Ureter (tissue), 1 donor: ENCODE measurements at places on chromosomes 7 and 10. TPM values are rescaled to one million over a fixed set of nuclear protein-coding genes. Genes with fewer than 3 reads are reported as not detected.

DNA sequence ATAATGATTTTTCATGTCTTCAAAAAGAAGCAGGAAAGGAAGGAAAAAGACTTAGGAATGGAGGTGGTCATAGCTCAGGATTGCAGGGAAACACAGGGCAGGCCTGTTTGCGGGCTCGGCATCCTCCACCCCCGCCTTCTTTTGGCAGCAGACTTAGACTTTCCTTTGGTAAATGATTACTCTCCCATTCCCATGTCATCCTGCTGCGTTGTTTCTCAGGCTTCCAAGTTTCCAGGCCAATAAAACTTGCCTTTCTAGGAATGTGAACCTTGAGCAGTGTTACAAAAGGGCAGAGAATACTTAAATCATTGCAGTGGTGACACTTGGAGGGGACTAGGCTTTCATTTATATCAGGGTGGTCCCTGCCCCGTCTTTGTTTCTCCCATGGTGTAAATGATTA, 34.0 kb upstream of the DGKB start:
- no peak for DNase-seq

The CUBN gene
- 2.4 TPM for total RNA-seq

GRCh38 chr7:23955600-23956149, 245.7 kb downstream of the STK31 start:
- DNase-seq, result no peak

DNA sequence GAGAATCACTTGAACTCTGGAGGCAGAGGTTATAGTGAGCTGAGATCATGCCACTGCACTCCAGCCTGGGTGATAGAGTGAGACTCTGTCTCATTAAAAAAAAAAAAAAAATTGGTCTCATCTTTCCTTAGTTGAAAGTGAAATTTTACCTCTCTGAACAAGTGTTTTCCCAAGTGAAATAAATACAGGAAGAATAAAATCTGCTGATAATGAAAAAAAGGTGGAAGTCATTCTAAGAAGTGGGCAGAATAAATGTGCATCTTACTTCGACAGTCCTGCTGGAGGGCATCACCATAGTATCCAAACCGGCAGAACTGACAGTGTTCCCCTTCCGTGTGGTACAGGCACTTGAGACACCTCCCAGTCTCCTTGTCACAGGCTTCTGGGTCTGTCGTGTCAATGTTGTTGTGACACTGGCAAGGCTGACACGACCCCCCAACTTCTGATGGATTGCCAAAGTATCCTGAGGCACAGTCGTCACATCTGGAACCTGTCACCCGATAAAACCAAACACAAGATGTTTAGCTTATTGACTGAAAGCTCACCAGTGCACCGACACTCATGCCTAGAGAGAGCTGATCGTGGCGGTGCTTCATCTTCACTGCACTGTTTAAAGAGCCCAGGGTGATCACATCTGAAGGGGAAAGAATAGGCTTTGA, 49.6 kb downstream of the LAMB1 start:
- DNase-seq, result no peak

DNA sequence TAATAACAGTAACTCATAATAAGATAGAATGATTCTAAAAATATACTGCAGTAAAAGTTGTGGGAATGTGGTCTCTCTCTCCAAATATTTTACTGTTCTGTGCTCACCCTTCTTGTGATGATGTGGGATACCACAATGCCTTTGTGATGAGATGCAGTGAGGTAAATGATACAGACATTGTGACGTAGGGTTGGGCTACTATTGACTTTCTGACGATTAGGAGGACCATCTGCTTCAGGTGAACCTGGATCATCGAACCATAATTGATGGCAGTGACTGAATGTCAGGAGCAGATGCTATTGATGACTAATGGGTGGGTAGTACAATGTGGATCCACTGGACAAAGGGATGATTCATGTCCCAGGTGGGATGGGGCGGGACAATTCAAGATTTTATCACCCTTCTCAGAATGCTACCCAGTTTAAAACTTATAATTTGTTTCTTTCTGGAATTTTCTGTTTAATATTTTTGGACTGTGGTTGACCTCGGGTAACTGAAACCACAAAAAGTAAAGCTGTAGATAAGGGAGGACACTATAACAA, 73.9 kb upstream of the ARMC3 start:
- DNase-seq, result no peak

GRCh38 chr10:79162861-79163665, 94.3 kb downstream of the ZMIZ1 start:
- no peak for DNase-seq

- no peak for DNase-seq
Measured at GRCh38 chr10:70362328-70362727, 20.1 kb downstream of the LRRC20 start.

- DNase-seq, result no peak
Measured at GRCh38 chr7:37901890-37902524, 14.6 kb downstream of the SFRP4 start.

DNA sequence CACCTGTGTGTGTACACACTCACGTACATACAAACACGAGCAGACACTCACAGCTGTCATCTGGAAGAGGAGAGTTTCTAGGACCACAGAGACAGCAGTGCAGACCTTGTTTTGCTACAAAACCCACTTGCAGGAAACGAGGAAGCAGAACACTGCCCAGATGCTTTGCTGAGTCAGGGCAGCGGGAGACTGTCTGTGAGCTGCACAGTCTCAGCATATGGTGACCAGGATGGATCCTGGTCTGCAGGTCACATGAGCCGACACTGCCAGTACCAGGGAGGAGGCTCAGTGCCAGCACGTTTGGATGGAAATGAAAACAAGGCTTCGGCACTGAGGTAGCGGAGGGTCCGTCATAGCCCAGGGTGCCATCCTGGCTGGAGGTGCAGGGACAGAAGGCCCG, 117.6 kb upstream of the DPP6 start:
- DNase-seq, result no peak

DNA sequence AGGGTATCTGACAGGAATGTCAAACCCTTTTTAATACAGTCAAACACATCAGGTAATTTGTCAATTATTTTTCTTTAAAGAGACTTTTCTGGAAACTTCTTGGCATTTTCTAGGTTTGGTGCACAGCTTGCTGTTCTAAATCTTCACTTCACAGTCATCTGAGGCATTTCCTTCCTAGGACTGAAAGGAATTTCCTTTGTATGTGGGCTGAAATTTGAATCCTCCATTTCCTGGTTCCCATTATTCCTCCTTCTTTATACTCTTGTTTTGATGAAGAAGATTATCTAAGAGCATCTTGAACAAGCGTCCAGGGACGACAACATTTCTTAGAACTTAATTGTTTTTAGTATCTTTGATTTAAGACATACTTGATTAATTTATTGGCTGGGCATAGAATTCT, 24.9 kb downstream of the CALD1 start:
- no peak for DNase-seq

The IQUB gene
- total RNA-seq, result 1.6 TPM

DNA sequence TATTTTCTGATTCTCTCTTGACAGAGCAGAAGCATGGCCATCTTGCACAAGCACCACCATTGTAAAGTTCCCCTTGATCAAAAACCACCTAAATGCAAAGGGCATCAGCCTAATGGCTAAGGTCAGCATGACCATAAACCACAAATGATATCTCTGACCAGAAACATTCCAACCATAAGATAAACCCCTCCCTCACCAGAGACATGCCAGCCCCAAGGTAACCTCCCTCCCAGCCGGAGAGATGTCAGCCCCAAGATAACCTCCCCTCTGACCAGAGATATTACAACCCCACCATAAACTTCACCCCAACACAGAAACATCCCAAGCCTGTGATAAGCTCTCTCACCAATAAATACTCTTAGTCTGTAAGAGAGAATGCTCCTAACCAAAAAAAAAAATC, 72.1 kb upstream of the CDK1 start:
- no peak for DNase-seq

- no peak for DNase-seq
Measured at GRCh38 chr7:151003572-151003971, 12.8 kb downstream of the NOS3 start.

The ARHGEF35 gene
- total RNA-seq, result 9.7 TPM

The AKR1D1 gene
- not detected for total RNA-seq

DNA sequence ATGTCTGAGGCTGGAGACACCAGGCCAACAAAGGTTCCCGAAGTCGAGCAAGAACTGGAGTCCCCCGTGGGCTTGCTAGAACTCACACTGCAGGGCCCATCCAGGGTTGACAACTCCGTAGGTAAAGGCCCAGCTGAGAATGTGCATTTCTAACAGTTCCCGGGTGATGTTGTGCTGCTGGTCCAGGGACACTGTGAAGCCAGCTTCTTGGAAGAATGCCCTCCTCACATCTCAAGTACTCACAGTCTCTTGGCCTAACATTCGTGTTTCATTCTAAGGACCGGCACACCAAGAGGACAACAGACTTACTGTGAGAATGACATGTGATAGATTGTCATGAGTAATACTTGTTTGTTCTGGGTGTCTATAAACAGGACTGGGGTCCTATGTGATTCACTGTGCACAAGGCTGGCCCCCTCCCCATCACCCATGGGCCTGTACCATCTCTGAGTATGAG, 682.3 kb upstream of the IGFBP3 start:
- DNase-seq, result no peak

DNA sequence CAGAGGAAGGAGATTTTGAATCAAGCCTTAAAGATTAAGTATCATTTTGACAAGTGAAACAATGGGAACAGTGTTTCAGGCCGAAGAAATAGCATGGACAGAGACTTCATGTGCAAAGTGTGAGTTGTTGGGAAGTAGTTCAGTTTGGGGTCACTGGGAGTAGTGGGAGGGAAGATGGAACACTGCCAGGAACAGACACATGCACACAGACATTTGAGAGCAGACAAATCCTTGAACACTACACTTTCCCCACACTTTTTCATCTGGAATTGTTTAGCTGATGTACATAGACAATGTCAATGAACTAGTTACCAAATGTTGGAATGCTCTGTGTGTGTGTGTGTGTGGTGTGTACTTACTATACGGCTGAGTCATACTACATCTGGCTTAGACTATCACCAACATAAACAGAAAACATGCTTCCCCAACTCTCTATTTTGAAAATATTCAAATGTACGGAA, 52.4 kb upstream of the LRRC17 start:
- no peak for DNase-seq

- DNase-seq, result no peak
Measured at GRCh38 chr7:28490831-28491230, 78.5 kb downstream of the CREB5 start.

GRCh38 chr7:44973610-44974401, 5.0 kb downstream of the MYO1G start:
- DNase-seq, result no peak

- no peak for DNase-seq
Measured at GRCh38 chr10:129259128-129259815, 207.8 kb upstream of the MGMT start.

The LLCFC1 gene
- total RNA-seq, result not detected

The GBX1 gene
- not detected for total RNA-seq

DNA sequence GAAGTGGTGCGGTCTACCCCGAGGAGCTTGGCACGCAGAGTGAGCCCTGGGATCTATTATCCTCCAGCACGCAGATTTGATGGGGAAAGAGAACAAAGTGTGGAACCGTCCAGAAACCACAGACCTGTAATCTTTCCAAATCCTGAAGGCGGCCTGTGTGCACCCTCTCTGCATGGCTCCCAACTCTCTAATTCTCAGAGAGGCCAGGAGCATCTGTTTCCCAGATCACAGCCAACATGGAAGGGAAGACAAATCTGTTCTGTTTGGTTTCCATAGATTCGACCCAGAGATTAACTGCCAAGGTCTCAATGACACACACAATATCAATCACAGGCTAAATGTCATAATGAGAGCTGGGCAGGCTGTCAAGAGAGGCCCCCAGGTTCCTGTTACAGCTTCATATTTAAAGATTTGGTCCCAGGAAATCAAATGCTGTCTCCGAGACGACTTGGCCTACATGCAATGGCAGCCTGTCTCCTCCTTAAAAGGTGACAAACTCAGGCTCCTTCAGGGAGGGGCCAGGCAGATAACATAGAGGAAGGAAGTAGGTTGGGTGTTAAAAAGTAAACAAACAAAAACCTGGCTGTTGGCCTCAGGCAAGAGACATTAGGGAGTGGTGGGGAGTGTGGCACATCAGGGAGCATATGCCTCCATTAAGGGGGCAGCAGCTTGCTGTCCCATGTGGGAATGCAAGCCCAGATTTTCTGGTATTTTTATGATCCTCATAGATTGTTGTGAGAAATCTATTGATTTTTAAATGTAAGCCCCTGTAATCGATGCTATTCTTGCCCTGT, 48.8 kb upstream of the SAMD8 start:
- no peak for DNase-seq

- DNase-seq, result no peak
Measured at GRCh38 chr10:66680886-66681285, 244.9 kb upstream of the LRRTM3 start.

- no peak for DNase-seq
Measured at GRCh38 chr7:6315746-6316145, 43.3 kb upstream of the CYTH3 start.

The RET gene
- total RNA-seq, result 0.42 TPM

GRCh38 chr7:152989889-152990380, 230.4 kb downstream of the ACTR3B start:
- DNase-seq, result no peak

The FAM237B gene
- not detected for total RNA-seq

DNA sequence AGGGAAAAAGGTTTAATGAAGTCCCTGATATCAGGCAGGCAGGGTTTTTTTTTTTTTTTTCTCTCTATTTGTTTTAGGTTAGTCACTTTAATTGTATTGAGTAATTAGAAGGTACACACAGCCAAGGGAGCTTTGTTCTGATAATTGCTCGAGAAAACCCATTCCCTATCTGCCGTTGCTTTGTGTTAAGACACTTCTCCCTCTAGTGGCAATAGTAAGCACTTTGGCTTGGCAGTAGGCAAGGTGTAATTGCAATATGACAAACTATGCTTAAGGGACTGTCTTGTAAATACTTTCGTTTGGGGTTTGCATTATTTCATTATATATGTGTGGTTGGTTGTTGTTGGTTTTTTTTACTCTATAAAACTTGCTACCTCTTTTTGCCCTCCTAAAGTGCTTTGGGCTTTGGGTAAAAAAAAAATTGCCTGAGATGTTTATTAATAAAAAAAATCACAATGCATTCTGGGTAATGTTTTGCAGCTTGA, 113.4 kb downstream of the BTRC start:
- DNase-seq, result peak; percentile 49

The PLA2G12B gene
- not detected for total RNA-seq

GRCh38 chr10:79313911-79314439, 33.3 kb upstream of the PPIF start:
- DNase-seq, result no peak
